ENCODE measurements at places on chromosomes 4 and X.

DNA sequence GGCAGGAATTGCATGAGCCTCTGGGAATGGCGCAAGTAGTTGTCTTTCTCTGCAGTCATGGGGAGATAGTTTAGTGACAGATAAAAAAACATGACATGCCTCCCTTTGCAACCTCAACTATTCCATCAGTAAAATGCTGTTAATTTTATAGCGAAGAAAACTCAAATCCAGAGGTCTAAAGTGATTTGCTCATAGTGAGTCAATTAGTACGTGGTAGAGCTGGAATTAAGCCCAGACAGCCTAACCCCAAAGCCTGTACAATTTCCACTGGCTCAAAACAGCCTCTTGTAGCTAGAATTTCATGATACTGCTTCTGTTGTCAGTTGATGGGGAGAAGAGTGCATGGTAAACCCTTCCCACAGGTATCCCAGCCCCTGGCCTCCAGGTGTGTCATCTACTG is 81.3 kb upstream of the TRPC5 start:
- DNase-seq, result no peak

GRCh38 chr4:126038502-126039144 is 723.9 kb downstream of the FAT4 start:
- no peak for DNase-seq

GRCh38 chr4:122968227-122968812 is 45.9 kb upstream of the NUDT6 start:
- DNase-seq, result no peak

- no peak for DNase-seq
Observed at GRCh38 chrX:46954716-46955115, 42.5 kb downstream of the JADE3 start.

- no peak for DNase-seq
Observed at GRCh38 chrX:39788521-39788920, 309.2 kb downstream of the BCOR start.

DNA sequence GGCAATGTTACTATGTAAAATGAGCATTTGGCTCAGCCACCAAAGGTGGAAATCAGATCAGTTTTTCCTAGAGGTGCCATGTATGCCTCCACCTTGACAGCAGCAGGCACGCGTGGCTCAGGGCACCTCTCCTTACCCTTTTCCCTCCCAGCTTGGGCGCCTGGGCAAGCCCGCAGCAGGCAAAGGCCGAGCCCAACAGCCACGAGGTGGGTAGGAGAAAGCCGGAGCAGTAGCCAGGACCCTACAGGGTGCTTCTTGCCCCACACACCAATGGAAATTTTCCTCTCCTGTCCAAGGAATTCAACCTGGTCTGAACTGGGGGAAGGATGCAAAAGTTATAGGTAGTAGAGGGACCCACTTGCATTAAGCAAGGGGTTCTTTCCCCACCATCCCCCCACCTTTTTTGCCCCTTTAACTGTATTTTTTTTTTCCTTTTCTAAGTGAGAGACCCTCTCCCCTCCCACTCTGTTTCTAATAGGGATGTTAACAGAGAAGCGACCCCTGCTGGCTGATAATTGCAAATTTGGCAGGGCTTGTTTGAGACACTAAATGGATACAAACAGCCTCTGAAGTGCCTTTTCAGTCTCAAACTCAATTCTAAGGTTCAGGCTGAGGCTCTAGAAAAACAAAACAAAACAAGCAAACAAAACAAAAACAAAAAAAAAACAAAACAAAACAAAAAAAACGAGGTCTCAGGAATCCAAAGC is 895.1 kb downstream of the PCDH18 start:
- DNase-seq, result no peak

DNA sequence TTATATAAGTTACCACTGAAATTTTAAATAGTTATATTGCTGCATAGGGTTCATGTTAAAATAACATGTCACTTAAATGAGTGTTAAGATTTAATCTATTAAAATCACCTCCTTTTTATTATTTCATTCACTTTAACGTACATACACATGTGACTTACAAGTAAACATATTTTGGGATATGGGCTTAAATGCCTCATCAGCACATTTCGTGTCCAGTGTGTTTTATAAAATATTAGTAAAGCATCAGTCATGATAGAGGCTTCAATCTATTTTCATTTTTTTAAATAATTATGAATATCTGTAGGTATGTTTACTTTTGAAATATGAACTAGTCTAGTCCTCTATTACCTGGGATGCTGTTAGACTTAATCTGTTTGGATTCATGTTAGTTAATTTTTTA is 143.6 kb downstream of the NPNT start:
- DNase-seq, result no peak

GRCh38 chr4:121056066-121056465 is 16.3 kb downstream of the NDNF start:
- no peak for DNase-seq

GRCh38 chr4:100945789-100946188 is 401.5 kb downstream of the PPP3CA start:
- DNase-seq, result no peak

DNA sequence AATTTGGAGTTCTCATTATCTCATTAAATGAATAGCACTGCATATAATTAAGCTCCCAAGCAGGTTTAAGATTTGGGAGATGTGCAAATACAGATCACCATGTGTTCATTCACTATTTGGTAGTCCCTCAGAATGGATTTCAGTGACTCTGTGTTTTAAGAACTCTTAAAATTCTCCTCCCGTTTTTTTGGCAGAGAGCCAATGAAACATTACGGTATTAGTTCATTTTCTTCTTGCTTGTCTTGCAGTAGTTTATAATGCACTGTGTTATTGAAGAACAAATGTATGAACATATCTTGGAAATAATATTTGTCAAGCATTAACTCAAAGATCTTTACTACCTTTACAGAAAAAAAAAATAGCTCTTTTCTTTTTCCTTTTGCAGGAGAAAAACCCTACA is 32.7 kb downstream of the KLF3 start:
- no peak for DNase-seq

DNA sequence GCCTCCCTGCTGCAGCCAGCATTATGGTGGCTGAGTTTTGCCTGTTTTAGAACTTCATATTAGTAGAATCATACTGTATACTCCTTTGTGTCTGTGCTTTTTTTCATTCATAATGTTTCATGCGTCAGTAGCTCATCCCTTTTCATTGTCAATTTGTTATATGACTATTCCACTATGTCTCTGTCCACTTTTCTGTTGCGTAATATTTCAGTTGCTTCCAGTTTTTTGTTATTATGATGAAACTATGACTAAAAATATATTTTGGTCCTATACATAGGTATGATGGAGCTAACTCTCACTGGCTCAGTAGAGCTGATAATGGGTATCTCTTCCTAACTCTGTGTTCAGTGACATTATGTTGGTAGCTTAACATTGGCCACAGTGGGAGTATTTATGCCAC is 48.3 kb downstream of the DMP1 start:
- DNase-seq, result no peak

DNA sequence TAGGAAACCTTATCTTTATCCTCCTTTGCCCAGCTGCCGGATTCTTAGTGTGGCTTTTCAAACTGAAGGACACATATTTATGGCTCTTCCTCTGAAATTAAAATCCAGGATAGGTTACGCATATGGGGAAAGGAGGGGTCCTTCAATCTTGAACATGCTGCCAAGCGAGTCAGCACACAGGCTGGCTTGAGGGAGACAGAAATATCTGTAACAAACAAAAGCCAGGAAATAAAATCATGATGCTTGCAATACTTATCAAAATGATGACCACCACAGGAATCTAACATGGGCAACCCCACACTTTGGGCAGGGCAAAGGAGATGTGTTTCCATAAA is 196.4 kb upstream of the LDB2 start:
- DNase-seq, result no peak

GRCh38 chr4:94349193-94349592 is 6.6 kb upstream of the HPGDS start:
- DNase-seq, result no peak

DNA sequence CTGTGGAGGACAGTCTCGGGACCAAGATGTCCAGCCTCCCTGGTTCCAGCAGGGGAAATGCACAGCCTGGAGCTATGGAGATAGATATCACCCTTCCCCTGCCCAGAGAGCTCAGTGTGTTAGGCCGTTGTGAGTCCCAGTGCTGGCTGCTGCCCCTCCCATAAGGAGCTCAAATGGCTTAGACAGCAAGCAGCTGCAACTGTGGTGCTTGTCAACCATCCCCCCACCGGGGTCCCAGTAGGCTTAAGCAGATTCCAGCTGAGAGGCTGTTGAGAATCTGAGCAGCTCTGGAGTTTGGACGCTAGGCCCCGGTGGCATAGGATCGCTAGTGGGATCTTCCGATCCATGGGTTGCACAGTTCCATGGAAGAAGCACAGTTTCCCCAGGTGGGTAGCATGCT is 181.8 kb upstream of the POF1B start:
- DNase-seq, result no peak

GRCh38 chrX:118038614-118039365 is 77.8 kb downstream of the KLHL13 start:
- DNase-seq, result peak; percentile 25

GRCh38 chr4:83646538-83647239 is 110.8 kb downstream of the GPAT3 start:
- no peak for DNase-seq

DNA sequence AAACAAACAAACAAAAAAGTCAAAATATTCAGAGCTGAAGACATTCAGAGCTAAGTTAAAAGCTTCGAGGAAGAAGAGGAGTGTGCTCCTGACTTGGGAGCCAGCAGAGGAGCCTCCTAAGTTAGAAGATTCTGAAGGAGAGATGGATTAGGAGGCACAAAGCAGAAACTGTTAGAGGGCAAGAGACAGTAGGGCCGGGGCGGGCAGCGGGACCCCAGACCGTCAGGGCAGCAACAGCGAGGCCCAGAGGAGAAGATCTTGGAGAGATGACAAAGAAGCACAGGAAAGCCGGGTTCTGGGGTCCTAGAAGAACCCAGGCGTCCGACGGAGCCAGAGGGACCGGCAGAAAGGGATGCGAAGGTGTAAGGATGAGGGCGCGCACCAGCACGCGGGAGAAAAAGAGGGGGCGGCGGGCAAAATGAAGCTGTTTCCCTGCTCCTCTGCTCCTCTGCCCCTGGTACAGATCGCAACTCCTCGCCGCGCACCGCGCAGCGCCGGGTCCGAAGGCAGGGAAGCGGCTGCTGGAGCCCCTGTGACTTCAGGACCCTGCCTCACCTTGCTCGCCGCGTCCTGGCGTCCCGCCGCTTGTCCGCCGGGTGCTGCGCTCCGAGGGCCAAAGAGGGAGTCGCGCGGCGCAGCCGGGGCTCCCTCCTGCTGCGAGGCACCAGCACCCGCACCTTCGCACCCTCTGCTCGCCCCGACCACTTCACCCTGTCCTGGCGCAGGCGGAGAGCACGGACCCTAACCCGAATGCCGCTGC is 477 bp downstream of the KLHL13 start:
- peak; percentile 61 for DNase-seq

Measured in tibial artery (tissue), 4 donors.